SK-N-MC (cell line): ENCODE measurements at places on chromosomes 6 and 20.

- no peak for DNase-seq
These were observed 292.6 kb upstream of the NT5E start for GRCh38 chr6:85157311-85157710.

GRCh38 chr20:10618611-10619245, 55.1 kb downstream of the JAG1 start:
- DNase-seq, result no peak

DNA sequence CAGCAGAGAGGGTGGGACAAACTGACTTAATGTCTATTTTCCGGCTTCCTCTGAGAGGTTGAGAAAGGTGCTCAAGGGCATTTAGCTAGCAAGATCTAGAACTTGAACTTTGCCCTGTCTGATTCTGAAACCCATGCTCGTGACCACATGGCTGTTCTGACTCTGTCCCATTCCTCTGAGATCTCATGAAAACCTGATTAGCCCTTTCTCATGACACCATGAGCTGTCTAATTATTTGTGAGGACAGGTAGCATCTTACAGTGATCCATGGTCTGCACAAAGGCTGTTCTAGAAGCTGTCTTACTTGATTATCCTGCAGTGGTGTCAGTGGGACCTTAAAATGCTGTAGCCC, 89.6 kb upstream of the TOX2 start:
- DNase-seq, result no peak

DNA sequence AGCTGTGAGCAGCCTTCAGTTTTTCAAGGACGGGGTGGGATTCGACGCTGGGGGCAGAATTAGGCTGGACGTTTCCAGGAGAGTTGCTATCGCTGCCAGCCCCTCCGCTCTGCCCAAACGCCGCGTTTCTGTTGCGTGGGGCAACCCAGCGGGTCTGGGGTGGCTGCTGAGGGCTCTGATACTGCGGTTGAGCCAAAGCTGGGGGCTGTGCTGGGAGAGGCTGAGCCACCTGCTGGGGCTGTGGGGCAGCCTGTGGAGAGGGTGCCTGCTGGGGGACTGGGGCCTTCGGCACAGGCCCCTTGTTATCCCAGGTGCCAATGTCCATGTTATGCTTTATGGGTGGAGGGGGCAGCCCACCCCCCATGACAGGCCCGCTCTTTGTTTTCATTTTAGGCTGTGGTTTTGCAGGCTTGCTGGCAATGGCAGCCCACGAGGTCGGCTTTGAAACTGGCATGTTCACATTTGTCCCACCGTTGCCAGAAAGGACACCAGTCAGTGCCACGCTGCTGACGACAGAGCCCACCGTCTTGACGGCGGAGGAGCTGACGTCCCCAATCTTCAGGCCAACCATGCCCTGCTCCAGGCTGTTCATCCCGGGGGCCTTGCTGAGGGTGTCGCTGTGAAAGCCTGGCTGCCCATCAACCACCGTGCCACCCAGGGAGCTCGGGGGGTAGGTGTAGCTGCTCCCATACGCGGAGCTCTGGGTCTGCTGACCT, 13.0 kb downstream of the YTHDF1 start:
- DNase-seq, result no peak

DNA sequence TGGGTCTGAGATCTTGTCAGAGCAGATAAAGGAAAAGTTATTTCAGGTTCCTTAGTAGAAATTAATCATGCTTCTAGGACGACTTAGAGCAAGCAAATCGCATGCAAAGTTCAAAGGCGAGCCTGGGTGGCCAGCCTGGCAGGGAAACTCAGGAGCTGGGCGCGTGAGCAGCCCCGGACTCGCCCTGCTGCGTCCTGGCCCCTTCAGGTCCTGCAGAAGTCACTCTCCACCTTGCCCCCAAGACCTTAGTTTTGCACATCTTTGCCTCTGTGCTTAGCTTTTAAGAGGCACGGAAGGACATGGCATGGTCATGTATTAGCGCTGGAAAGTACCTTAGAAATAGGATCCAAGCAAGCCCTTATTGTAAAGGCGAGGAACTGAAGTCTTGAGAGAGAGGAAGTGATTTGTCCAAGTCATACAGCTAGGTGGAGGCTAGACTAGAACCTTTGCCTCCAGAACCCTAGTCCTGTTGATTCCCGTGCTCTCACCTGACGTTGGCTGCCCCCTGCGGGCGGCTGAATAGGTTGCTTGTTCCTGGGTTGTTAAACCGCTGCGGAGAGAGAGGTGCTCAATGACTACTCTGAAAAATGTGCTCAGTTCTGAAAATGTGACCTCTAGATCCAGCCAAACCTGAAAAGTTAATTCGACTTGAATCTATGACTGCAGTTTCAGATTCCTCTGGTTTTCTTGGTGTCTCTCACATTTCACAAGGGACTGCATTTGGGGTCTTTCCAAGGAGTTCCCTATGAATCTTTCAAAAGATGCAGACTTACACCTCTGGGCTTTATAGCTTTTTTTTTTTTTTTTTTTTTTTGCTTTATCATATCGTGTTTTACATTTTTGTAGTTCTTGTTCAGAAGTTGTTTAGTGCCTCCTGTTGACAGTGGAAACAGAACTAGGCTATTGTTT, 2.7 kb downstream of the MYB start:
- DNase-seq, result no peak

- no peak for DNase-seq
These were observed 153.2 kb downstream of the AIG1 start for GRCh38 chr6:143213859-143214376.

GRCh38 chr20:24933266-24933908, 15.7 kb upstream of the CST7 start:
- DNase-seq, result no peak

- DNase-seq, result no peak
These were observed 2.9 kb upstream of the PKIG start for GRCh38 chr20:44579313-44580081.
